ENCODE measurements at places on chromosomes 5 and 9. TPM values are rescaled to one million over a fixed set of nuclear protein-coding genes. Genes with fewer than 3 reads are reported as not detected.

GRCh38 chr5:67652201-67652600 lies 455.6 kb upstream of the CD180 start:
- no peak for DNase-seq

GRCh38 chr9:25094518-25094917 lies 548.8 kb upstream of the IZUMO3 start:
- DNase-seq, result no peak

SGCD gene
- total RNA-seq, result 3.9 TPM

IL4 gene
- not detected for total RNA-seq

NAIP gene
- 51.4 TPM for total RNA-seq

MSX2 gene
- total RNA-seq, result 1.8 TPM

Data from mesenteric fat pad (tissue), 1 donor.